CD4-positive, alpha-beta T cell treated with Interleukin-12 subunit alpha and Interleukin-12 subunit beta, for 1 hour (primary cell): ENCODE measurements at places on chromosomes 7 and 10.

GRCh38 chr7:21191321-21192073, 236.4 kb upstream of the SP4 start:
- no peak for DNase-seq

DNA sequence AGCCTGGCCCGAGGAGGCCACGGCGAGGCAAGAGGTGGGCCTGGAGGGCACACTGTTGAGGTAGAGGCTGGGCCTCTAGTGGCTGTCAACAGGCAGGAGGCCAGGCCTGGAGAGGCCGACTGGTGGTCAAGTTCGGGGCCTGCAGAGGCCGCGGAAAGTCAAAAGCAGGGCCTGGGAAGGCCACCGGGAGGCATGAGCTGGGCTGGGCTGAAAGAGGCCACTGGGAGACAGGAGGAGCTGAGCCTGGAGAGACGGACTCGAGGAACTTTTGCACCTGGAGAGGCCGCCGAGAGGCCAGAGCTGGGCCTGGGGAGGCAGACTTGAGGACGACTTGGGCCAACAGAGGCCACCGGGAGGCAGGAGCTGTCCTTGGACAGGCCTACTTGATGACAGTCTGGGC, 321.2 kb downstream of the ZNF479 start:
- DNase-seq = no peak

DNA sequence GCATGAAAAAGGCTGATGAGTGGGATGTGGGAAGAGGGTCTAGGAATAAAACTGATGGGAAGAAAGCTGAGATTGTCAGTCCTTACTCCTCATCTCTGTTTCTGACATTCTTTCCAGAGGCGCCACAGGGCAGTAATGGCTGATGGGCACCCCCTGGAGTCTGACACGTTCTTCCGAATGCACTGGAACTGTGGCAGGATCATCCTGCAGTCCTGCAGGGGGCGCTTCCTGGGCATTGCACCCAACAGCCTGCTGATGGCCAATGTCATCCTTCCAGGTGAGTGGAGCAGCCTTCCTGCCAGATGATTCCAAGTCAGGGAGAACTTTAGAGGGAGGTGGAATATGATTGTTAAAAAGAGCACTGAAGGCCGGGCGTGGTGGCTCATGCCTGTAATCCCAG, 4.8 kb downstream of the FSCN3 start:
- no peak for DNase-seq

GRCh38 chr7:92949748-92950147, 113.4 kb upstream of the CDK6 start:
- DNase-seq = no peak

- no peak for DNase-seq
Measured at GRCh38 chr7:156650042-156650441, 9.5 kb downstream of the RNF32 start.

GRCh38 chr10:4771554-4772201, 54.3 kb upstream of the AKR1E2 start:
- no peak for DNase-seq

GRCh38 chr10:1057106-1057657, 997 bp downstream of the WDR37 start:
- no peak for DNase-seq

DNA sequence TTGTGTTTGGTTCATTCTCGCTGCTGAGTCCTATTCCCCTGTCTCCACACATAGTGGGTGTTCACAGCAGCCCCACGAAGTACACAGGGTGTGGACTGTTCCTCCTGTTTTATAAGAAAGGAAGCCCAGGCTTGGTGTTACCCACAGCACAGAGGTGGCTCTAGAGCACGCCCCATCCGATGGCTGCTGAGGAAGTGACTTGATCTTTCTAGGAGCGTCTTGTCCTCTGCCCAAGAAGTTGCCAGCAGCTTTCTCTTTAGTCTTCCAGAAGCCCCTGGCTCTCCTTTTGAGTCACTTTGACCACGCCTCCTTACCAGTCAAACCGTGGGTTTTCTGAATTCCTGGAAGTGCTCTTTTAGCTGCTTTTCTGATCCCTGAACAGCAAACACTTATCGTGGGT, 94.0 kb downstream of the GRK5 start:
- DNase-seq = peak; percentile 75

- DNase-seq = no peak
Measured at GRCh38 chr7:55477781-55478374, 94.4 kb downstream of the VOPP1 start.

- peak; percentile 10 for DNase-seq
Measured at GRCh38 chr7:77460057-77460486, 43.9 kb upstream of the GSAP start.

DNA sequence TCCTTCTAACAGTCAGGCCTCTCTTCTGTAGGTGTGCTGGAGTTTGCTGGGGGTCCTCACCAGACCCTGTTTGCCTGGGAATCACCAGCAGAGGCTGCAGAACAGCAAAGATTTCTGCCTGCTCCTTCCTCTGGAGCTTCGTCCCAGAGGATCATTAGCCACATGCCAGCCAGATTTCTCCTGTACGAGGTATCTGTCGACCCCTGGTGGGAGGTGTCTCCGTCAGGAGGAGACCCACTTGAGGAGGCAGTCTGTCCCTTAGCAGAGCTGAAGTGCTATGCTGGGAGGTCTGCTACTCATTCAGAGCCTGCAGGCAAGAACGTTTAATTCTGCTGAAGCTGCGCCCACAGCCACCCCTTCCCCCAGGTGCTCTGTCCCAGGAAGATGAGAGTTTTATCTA, 611.1 kb upstream of the COBL start:
- no peak for DNase-seq

- no peak for DNase-seq
Measured at GRCh38 chr7:152893801-152894294, 134.3 kb downstream of the ACTR3B start.

GRCh38 chr10:688312-689120, 952 bp downstream of the DIP2C start:
- DNase-seq = no peak

DNA sequence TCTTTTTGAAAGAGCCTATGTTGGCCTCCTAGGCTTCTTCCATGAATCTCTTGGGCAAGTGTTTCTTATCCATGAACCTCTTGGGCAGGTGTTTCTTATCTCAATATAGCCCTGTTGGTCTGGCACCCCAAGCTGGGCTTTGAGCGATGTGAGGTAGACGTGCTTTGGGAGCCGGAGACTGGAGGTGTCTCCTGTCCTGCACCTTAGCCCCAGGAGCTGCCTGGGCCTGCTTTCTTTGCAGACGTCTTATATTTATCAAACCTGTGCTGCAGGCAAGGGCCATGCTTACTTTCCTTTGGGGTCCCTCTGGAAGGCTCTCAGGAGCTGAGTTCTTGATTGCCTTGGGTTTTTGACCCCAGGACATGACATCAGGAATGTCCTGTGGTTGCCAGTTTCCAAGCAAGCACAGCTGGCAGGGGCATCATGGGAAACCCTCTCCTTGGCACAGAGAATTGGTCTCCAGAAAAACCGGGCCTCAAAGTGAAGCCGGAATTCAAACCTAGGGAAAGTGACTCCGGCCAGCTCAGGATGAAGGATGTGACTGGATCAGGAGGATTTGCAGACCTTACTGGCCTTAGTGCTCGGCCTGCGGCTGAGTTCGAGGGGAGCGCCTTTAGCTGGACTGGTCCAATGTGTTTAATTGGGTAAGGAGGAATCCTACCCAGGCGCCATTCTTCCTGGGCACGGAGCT, 2.8 kb downstream of the JAKMIP3 start:
- no peak for DNase-seq

DNA sequence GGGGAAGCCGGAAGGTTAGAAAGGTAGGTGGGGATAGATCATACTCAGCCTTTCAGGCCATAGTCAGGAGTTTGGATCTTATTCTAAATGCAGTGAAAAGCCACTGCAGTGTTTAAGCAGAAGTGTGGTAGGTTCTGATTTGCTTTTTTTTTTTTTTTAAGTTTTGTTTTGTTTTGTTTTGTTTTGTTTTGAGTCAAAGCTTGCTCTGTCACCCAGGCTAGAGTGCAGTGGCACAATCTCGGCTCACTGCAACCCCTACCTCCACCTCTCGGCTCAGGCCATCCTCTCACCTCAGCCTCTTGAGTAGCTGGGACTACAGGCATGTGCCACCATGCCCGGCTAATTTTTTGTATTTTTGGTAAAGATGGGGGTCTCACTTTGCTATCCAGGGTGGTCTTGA, 23.5 kb downstream of the RHOBTB1 start:
- DNase-seq = no peak
